Stimulated activated memory B cell treated with anti-CD40 and anti-IgM and Interleukin-4, amounts not matched to agents 10 μg/mL and 1 μg/mL and 100 μg/mL, for 72 hours (primary cell): ENCODE measurements at places on chromosomes 12 and 14.

DNA sequence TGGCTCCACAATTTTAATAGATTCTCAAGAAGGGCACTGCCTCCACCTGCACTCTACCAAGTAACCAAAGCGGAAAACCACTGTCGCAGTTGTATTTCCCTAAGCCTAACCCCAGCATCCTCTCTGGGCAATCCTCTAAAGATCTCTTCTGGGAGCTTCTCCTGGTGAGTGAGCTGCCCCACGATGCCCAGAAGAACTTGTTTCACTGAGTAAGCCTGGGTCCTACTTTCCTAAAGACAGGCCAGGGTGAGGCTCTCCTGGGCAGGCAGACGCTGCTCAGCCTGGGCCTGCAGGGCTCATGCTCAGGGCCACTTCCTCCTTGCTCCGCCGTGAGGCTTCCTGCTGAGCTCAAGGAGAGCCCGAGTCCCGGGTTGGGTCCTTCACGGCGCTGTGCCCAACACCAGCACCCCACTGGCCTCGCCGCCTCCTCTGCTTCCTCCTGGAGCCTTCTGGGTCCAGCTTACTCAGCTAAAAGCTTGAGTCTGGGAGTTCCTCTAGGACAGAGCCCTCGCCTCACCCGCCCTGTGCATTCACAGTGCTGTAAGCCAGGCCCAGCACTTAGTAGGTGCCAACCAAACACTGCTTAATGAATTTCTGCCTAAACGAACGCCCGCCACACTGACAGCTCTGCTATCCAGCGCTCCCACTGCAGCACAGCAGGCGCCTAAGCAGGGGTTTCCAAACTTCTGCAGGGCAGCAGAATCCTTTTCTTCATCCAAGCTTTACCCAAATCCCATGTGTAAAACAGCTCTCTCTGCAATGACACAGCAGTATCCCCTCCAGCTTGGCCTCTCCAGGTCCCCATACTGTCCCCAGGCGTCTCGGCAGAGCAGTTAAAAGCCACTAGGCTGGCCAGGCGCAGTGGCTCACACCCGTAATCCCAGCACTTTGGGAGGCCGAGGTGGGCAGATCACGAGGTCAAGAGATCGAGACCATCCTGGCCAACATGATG lies 5.7 kb downstream of the RAB35 start:
- peak; percentile 92 for ATAC-seq

DNA sequence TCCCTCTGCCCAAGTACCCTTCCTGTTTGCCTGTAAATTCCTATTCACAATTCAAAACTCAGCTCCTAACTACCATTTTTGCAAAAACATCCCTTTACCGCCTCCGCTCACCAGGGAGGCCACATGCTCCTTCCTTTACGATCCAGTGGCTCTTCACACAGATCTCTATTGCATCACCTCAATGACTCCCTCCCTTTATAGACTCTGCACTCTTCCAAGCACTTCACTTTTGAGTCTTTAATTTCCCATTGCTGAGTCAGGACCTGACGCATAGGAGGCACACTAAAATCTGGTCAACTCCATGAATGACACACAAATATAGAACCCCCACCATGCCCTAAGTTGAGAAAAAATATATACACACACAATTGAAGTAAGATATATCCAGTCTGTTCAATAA lies 45.9 kb downstream of the PPP1R13B start:
- no peak for ATAC-seq

GRCh38 chr12:114221136-114221833 lies 184.7 kb downstream of the TBX5 start:
- no peak for ATAC-seq

DNA sequence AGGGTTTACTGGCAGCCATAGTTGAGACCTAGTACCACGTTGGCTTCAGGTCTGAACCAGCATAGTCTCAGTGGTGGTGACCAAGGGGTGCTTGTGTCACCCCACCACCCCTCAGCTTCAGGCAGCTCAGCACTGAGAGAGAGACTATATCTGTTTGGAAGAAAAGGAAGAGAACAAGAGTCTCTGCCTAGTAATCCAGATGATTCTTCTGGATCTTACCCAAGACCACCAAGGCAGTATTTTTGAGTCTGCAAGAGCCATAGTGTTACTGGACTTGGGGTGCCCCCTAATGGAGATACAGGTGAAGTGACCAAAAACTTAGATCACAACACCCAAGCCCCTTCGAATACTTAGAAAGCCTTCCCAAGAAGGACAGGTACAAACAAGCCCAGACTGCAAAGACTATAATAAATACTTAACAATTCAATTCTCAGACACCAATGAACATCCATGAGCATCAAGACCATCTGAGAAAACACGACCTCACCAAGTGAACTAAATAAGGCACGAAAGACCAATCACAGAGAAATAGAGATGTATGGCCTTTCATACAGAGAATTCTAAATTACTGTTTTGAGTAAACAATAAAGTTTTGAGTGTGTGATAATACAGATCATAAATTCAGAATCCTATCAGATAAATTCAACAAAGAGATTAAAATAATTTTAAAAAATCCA lies 107.0 kb downstream of the HELB start:
- no peak for ATAC-seq

GRCh38 chr14:65320661-65321308 lies 91.7 kb upstream of the FUT8 start:
- peak; percentile 61 for ATAC-seq

DNA sequence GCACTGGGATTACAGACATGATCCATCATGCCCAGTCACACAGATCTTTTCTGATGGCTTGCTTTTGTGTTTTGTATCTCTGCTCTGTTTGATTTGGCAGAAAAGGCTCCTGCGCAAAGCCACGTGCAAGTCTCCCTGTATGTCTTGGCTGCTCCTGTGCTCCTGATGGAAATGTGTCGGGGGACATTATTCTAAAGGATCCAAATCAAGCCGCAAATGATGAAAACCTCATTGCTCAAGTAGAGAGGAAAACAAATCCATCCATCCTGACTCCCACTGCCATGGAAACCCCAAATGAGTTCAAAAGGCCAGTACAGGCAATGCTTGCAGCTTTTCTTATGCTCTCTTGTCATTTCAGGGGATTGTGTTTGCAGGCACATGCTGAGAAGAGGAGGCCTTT lies 93.8 kb downstream of the NDUFA12 start:
- no peak for ATAC-seq

- ATAC-seq = no peak
Measured at GRCh38 chr12:62328296-62328921, 68.2 kb downstream of the USP15 start.

GRCh38 chr14:104702673-104703072 lies 13.3 kb downstream of the INF2 start:
- ATAC-seq = no peak

DNA sequence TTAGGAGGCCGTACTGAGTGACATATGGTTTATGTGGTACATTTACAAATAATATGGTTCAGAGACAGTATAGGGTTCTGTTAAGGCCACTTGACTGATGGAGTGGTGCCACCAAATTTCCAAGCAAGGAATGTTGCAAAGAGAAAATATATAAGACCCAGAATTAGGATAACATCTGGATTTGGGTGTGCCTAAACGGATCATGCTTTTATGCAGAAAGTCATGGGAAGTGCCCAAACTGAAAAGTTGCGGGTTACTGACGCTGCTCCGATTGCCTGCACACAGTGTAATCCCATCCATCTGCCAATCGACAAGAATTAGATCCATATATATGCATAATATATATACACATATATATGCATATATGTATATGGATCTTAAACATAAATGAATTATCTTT lies 138.4 kb upstream of the DCN start:
- ATAC-seq = no peak

- peak; percentile 91 for ATAC-seq
Measured at GRCh38 chr12:118035190-118036041, 18.9 kb downstream of the RFC5 start.

GRCh38 chr12:7666595-7666994 lies 887 bp upstream of the APOBEC1 start:
- no peak for ATAC-seq

GRCh38 chr12:91383099-91383498 lies 200.5 kb upstream of the DCN start:
- no peak for ATAC-seq

DNA sequence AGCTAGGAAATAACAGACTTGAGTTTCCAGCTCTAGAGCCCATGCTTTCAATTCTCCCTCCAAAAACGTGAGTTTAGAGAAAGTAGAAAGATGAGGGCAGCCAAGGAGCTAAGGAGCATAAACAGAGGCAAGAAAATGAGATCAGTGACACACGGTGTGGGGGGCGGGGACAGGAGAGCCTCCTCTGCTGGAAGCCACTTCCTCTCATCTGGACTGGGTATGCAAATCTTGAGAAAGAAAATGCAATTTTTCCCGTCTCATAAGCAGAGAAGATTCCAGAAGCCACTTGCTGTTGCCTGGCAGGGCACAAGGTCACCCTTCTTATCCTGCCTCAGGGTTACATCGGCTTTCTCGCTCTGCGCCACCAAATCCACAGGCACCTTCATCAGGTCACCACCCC lies 6.0 kb downstream of the OR10P1 start:
- ATAC-seq = peak; percentile 61

- no peak for ATAC-seq
Measured at GRCh38 chr12:117853600-117853999, 115.2 kb downstream of the KSR2 start.

DNA sequence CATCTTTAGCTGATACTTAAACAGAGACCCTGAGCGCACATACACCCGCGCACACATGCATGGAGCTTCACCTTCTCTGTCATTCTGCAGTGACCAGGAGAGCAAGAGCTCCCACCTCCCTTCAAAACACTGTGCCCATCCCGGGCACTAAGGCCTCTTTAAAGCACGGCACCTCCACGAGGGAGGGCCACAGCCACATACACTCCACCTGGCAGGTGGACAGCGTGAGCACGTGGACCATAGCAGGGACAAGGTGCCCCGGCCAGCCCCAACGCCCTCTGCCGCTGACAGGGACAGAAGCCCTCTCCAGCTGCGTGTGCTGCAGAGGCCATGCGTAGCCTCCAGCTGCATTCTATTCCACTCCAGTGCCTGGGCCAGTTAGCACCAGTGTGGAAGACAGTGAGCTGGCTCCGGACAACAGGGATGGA lies 5.4 kb downstream of the GAPDH start:
- ATAC-seq = no peak

DNA sequence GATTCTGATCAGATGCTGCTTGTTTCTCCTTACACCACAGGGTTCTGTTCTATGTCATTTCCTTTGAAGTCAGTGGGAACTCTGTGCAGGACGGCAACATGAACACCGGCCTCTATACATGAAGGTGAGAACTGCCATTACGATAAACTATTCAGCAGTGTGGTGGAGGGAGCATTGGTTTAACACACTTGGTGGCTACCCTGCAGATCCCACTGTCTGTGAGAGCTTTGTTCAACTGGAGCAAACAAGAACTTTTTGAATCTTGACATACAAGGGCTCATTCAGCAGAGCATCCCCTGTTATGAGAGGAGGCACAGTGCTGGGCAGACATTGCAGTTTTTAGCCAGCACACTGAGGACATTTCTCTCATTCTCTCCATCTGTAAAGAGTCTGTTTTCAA lies 10.7 kb upstream of the FRS2 start:
- no peak for ATAC-seq

DNA sequence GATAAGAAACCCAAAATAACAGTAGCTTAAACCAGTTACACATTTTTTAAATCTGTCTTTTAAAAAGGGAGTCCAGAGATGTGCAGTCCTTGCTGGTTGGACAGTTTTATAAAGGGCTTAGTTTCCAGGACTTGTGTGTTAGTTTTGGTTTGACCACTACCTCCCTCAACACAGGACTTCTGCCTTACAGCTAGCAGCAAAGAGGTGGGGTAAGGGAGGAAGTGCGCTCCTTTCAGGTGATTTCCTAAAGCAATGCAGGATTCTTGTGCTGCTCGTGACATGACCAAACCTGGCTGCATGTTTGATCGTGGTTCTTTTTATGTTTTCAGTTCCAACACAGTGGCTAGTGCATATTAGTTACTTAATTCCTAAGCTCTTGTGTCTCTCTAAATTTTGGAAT lies 266.2 kb downstream of the TMTC2 start:
- ATAC-seq = no peak

- ATAC-seq = no peak
Measured at GRCh38 chr14:59251811-59252771, 63.6 kb downstream of the DAAM1 start.

DNA sequence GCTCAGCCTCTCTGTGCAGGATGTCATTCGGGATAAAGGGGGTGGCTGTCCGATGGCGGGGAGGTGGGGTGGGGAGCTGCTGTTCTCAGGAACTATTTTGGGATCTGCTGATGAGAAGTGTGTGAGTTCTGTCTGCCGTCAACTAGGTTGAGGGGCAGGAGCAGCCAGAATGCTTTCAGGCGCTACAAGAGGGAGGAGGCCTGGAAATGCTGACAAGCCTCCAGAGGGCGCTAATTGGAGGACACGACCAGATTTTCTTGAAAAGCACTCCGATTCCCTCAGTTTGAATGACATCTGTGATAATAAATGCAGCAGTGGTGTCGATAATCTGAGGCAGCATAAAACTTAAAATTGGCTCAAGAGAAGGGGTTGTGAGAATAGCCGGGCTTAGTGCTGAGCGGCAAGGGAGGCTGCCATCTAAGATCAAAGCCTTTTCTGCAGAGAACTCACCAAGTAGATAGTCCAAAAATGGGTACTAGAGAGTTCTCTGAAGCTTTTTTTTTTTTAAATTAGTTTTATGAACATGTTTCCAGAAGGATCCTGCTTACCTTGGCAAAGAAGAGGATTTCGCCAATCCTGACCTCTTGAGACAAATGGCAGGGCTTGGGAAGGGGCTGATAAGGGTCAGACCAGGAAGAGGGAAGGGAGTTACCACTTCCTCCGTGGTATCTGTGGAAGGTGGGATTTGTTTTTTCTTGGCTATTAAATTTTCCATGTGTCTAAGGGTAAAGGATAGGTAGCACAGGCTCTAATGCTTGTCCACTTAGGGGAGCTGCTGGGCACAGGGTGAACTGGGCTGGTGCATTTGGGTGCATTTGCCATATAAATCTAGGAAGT lies 94.4 kb downstream of the CRACR2A start:
- ATAC-seq = no peak

- no peak for ATAC-seq
Measured at GRCh38 chr14:52553671-52554575, 1.3 kb downstream of the GPR137C start.

GRCh38 chr12:49563951-49564685 lies 3.8 kb downstream of the MCRS1 start:
- no peak for ATAC-seq

- no peak for ATAC-seq
Measured at GRCh38 chr12:25960961-25961360, 2.5 kb downstream of the RASSF8 start.
